Type B pancreatic cell (in vitro differentiated cells): ENCODE measurements at places on chromosomes 5 and 9.
A peak's percentile ranks its signal among the peaks of the same experiment; 100 is the strongest.

GRCh38 chr9:71886015-71886414 is 25.0 kb downstream of the ABHD17B start:
- DNase-seq = no peak

GRCh38 chr5:116492016-116492623 is 82.5 kb downstream of the SEMA6A start:
- DNase-seq = no peak

- DNase-seq = peak; percentile 65
Measured at GRCh38 chr9:135330307-135330631, 149.3 kb upstream of the PPP1R26 start.

DNA sequence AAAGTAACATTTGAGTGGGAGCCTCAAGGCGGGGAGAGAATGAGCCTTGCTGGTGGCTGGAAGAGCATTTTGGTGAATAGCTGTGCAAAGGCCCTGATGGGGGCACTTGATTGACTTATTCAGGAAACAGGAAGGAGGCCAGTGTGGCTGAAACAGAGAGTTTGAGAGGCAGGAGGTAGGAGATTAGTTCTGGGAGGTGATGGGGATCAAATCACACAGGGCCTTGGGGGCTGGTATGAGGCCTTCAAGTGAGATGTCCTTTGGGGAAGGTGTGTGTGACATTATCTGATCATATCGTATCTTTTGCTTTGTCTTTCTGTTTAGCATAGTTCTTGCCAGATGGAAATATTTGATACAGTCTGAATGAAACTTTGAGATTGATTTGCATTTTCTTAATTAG is 172.3 kb downstream of the TENT4A start:
- no peak for DNase-seq

- no peak for DNase-seq
Measured at GRCh38 chr5:10151656-10152055, 98.0 kb downstream of the ATPSCKMT start.
